AG09309 (cell line): ENCODE measurements at places on chromosomes 2 and 18.

DNA sequence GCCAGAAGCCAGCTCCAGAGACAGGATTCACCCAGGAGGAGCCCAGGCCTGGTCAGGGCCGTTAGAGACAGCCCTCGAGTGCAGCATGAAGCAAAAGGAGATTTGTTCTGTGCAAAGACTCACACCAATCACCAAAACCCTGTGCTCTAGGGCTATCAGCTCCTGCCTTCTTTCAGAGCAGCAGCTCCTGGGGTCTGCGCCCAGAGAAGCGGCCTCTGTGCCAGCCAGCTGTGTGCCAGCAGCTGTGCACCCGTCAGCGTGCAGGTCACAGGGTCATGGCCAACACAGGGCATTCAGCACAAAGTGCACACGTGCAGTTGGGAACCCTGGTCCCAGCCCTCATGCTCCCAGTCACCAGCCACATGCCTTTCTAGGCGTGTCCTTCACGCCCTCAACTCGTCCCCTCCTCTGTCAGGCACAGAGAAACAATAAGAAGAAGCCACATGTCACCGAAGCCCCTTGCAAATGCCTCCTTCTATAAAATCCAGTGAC, 49.3 kb downstream of the ZNF516 start:
- DNase-seq: no peak

DNA sequence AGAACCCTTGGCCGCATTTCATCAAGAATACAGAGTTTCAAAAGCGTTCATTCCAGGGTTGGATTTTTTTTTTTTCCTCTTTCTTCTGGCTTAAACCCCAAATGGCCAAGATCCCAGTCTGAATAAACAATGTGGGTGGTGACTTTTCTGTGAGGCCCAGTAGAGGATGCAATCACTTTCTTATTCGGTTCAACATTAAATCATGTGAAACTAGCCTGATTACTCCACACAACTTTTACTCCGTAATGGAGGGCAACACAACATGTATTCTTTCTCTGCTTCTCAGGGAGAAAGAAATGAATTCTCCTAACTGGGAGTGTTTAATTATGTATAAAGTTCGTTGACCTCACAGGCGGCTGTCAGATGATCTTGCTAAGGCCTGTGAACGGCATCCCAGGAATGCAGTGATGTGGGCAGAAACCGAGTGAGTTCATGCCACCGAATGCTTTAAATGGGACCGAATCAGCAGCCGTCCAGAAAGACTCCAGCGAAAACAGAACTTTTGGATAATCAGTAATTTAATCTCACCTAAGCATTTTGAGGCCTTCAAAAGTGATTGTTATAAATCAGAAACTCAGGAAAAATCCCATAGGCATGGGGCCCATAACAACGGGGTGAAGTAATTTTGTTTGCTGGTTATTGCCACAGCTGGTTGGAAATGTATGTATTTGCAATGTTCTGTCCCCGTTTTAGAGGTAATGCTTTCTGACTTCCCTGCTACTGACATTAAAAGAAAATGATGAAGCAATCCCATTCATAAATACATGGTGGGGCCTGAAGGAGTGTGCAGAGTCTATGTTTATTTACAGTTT, 81.5 kb downstream of the BCL2 start:
- DNase-seq: peak; percentile 68

GRCh38 chr18:29653671-29654215, 1388.8 kb downstream of the DSC3 start:
- no peak for DNase-seq

DNA sequence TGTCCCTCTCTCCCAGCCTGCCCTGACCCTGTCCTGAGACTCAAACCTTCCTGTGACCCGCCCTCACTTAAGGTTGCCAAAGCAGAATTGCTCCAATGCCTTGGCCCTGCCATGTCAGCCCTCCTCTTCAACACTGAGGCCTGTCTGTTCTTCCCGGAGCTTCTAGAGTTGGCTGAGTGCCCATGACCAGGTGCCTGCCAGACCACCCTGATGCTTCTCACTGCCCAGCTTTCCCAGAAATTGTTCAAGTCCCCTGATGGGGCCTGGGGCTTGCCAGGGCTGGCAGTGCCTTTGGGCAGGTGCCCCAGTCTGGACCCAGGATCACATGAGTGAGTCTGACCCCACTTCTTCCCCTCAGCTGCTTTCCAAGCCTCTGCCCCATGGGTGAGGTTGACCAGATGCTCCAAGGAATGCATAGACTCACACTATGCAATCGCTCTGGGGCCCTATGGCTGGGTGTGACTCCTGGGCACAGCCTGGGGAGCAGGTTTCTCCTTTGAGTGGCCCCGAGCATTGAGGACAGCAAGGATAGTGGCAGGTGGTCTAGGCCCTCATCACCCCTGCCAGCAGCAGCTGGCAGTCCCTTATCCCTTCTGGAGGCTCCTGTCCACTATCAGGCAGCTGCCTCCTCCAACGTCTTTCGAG, 3.1 kb upstream of the INPP5D start:
- no peak for DNase-seq

DNA sequence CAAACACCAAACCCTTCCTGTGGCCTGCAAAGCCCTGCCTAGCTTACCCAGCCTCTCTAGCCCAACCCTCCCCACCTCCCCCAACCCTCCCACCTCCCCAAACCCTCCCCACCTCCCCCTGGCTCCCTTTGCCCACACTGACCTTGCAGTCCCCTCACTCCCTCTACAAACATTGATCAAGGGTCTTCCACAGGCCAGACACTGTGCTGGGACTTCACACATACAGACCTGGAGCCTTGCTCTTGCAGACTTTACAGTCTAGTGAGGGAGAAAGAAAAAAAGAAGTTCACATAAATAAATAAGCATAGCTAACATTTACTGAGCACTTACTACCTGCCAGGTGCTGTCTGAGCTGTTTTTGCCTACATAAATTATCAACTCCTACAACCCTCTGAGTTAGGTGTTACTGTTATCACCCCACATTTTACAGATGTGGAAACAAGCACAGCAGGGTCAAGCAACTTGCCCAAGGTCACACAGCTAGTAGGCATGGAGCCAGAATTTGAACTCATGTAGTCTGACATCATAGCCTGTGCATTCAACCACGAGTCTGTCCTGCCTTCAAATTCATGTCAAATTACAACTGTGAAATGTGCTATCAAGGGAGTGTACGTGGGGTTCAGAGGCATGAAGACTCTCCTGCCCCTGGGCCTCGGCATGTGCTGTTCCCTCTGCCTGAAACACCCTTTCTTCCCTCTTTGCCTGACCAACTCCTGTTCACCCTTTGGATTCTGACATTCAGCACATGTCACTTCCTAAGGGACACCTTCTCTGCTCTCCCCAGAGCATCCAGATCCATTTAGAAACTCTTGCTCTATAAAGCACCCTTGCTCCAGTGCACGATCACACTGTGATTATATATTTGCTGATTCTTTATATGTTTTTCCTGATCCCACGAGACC, 209.9 kb downstream of the TNS1 start:
- DNase-seq: no peak

DNA sequence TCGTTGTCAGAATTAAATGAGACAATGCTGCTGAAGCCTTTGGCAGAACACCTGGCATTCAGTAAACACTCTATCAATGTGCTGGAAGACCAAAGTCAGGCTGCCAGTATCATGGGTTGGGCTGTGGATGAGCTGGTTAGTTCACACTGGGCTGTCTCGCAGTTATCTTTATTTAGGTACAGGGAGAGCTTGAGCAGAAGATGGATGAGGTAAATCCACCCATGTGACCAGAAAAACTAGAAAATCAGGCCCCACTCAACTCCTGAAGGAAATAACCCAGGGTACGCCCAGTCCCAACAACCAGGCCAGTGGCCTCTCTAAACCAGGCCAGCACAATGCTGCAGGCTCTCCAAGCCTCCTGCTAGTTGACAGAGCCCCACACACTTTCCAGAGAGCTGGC, 330.3 kb downstream of the TNS1 start:
- no peak for DNase-seq

- no peak for DNase-seq
These were observed 42.5 kb downstream of the STAT4 start for GRCh38 chr2:191108331-191108730.

DNA sequence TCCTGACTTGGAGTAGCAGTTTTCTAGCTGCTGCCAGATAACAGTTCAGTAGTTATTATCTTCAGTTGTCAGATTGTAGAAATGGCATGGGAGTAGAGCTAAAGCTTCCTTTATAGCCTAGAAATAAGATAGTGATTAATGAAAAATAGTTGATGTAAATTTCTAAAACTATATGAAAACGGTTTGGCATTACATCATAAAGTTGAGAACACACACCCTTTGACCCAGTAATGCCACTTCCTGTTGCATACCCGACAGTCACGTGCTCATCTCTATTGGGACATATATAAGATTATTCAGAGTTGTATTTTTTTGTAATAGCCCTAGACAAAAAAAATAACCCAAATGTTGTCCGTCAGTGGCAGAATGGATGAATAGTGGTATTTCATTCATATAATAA, 39.4 kb upstream of the ASB1 start:
- DNase-seq: no peak

GRCh38 chr2:128474962-128475361, 156.3 kb upstream of the HS6ST1 start:
- no peak for DNase-seq

- no peak for DNase-seq
These were observed 111.4 kb upstream of the OTOS start for GRCh38 chr2:240251848-240252190.

- DNase-seq: no peak
These were observed 599.5 kb upstream of the ZNF804A start for GRCh38 chr2:183998797-183999190.

DNA sequence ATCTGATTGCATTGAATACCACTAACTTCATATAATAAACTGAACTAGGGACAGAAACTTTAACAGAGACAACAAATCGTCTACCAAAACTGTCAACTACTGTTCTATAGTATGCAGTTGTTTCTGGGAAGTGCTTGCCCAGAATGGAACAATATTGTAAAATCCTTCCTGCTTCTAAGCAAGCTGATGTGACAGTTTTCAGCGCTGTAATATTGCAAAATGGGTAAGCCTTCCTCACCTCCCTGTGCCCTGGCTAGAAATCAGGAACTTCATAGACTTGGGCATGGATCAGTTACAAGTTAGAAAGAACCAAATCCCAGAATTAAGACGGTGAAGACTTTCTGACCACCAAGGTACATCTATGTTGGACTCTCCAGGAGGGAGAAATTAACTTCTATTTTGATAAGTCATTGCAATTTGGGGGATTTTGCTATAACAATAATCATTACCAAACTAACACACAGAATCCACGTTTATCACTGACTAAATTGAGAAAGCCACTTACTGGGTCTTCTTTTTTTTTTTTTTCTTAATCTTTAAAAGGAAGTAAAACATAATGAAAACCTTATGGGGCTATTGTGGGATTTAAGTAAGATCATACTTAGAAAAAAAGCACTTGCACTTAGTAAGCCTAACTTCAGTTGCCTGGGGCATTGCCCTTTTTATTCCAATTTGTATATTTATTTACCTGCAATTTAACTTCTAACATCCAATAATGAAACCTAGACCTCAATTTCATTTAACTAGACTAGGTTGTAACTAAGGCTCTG, 261.5 kb downstream of the TRIB2 start:
- no peak for DNase-seq

DNA sequence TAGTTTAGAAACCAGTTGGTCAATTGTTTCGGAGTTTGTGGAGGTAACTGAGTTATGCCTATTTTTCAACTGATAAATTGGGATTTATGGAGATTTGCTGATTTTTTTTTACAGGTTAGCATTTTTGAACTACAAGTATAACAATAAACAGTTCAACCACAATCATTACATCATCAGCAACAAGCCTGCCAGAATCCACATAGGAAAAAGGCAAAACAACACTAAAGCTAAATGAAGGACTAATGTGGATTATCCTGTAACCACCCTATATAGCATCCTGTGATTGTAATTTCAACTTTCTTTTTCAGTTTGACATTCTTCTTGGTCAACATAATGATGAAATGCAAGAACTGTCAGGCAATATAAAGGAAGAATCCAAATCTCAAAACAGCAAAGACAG, 76.5 kb downstream of the CCDC102B start:
- DNase-seq: peak; percentile 0

GRCh38 chr2:121098556-121098955, 186.4 kb downstream of the TFCP2L1 start:
- DNase-seq: no peak
